ENCODE measurements at places on chromosomes 7 and 10. TPM values are rescaled to one million over a fixed set of nuclear protein-coding genes. Genes with fewer than 3 reads are reported as not detected.

Gene FAM185A
- 15.6 TPM for total RNA-seq

Gene OR13A1
- not detected for total RNA-seq

DNA sequence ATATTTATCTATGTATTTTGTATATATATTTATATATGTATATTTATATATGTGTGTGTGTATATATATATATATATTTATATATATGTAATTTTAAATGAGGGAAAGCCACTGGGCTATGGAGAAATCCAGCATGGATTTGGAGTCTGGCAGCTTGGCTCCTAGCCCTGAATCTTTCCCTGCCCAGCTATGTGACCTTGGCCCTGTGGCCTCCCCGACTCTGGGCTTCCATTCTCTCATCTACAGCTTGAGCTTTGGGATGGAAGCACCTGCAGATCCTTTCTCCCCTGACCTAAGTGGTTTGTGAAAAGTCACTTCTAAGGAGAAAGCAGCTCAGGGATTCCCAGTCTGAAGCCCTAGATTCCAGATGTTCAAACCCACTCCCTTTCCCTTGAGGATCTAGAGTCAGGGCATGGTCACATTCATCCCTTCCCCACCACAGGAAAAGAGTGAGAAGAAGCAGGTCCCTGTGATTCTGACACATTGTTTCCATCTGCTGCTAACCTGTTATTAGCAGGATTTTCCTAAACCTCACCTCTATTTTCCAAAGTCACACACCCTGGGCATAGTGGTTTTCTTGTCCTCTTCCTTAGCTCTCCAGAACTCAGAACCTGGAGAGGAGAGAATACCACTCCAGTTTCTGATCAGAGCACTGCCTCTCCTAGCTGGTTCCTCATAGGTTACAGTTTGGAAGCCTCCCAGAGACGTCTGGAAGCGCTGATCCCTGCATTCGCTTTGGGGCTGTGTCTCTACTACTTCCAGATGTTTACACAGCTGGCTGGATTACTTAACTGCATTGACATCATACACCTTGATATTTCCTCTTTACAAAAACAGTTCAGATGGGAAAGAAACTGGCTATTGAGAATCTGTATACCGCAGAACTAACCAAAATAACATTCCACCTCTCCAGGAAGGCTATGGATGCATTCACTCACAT, 327.5 kb upstream of the ZMIZ1 start:
- H3K27ac ChIP-seq: no peak overlapping the region
- no peaks in the 10 kb centered on the region for H3K27me3 ChIP-seq
- no peak overlapping the region for H3K4me3 ChIP-seq
- no peaks in the 10 kb centered on the region for H3K36me3 ChIP-seq
- no peak for DNase-seq

DNA sequence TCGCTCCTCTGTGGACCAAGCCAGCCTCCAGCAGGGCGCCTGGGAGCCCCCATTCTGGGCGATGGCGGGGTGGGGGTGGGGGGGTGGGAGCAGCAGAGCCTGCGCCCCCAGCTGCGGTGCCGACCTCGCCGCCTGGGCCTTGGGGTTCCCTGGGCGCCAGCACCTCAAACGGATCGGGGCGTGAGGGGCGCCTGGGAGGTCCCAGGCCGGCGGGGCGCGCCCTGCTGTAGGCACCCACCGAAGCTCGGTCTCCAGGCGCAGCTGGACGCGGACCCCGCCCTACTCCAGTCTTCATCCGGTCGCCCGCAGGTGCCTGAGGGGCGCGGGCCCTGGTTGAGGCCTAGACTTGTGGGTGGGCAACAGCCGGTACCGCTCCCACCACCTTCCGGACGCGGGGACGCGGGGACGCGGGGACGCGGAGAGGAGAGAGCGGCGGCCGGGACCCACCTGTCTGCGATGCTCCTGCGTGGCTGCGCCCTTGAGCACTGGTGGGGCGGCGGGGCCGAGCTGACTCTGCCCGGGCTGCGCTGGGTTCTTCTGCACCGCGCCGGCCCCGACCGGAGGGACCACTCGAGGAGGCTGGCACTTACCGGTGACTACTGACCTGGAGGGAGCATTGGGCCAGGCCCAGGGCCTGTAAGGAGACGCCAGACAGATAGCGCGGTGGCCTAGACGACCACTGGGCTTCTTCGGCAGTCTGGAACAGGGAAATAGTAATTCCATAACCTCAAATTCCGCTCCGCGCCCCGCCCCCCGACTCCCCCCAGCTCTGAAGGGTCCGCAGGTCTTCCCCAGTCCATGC, 5.5 kb upstream of the KCP start:
- H3K4me3 ChIP-seq: peak overlapping the region; percentile 31
- no peak overlapping the region for H3K27ac ChIP-seq
- peak; percentile 20 for DNase-seq

GRCh38 chr7:24501009-24501408, 72.2 kb upstream of the PALS2 start:
- no peak overlapping the region for H3K27ac ChIP-seq
- H3K4me3 ChIP-seq: no peak overlapping the region
- DNase-seq: peak; percentile 28
- no peaks in the 10 kb centered on the region for H3K4me1 ChIP-seq

- H3K36me3 ChIP-seq: no peaks in the 10 kb centered on the region
- H3K27me3 ChIP-seq: no peaks in the 10 kb centered on the region
- no peak overlapping the region for H3K27ac ChIP-seq
- no peak overlapping the region for H3K4me3 ChIP-seq
- H3K4me1 ChIP-seq: no peaks in the 10 kb centered on the region
- peak; percentile 30 for DNase-seq
Measured at GRCh38 chr7:29494350-29494749, 69.3 kb upstream of the PRR15 start.

- no peak for DNase-seq
- H3K4me3 ChIP-seq: no peak overlapping the region
- H3K27me3 ChIP-seq: peaks cover 20% of the 10 kb centered on the region
- H3K36me3 ChIP-seq: no peaks in the 10 kb centered on the region
Measured at GRCh38 chr10:86391986-86392722, 25.6 kb upstream of the GRID1 start.

- peak; percentile 16 for DNase-seq
- peaks cover 3% of the 10 kb centered on the region for H3K36me3 ChIP-seq
- no peaks in the 10 kb centered on the region for H3K27me3 ChIP-seq
- H3K4me1 ChIP-seq: peaks cover 7% of the 10 kb centered on the region
- H3K27ac ChIP-seq: no peak overlapping the region
- no peak overlapping the region for H3K4me3 ChIP-seq
Measured at GRCh38 chr7:13933536-13933935, 55.9 kb downstream of the ETV1 start.

DNA sequence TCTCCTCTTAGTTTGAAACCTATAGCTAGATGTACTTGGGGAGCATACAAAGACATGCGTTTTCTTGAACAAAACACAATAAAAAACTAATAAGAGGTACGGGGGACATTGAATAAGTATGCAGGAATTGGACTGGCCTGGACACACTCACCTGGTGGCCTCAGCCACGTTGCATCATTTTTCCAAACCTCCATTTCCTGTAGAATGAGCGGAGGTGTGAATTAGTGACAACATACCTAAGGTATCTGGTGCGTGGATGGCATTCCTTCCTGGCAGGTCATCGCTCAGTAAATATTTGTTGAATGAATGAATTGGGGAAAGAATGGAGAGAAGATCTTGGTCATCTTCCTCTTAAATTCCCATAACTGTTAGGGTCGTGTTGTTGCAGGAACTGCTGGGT, 103.2 kb upstream of the CTBP2 start:
- H3K36me3 ChIP-seq: no peaks in the 10 kb centered on the region
- DNase-seq: no peak
- no peaks in the 10 kb centered on the region for H3K27me3 ChIP-seq

- peak overlapping the region; percentile 27 for H3K27ac ChIP-seq
- H3K4me1 ChIP-seq: peaks cover 64% of the 10 kb centered on the region
- no peaks in the 10 kb centered on the region for H3K36me3 ChIP-seq
Measured at GRCh38 chr10:102764470-102765161, 20.9 kb downstream of the WBP1L start.
